NCI-H524 treated with DMSO at 0.1 percent for 48 hours (cell line): ENCODE measurements at places on chromosomes 3 and 15.

DNA sequence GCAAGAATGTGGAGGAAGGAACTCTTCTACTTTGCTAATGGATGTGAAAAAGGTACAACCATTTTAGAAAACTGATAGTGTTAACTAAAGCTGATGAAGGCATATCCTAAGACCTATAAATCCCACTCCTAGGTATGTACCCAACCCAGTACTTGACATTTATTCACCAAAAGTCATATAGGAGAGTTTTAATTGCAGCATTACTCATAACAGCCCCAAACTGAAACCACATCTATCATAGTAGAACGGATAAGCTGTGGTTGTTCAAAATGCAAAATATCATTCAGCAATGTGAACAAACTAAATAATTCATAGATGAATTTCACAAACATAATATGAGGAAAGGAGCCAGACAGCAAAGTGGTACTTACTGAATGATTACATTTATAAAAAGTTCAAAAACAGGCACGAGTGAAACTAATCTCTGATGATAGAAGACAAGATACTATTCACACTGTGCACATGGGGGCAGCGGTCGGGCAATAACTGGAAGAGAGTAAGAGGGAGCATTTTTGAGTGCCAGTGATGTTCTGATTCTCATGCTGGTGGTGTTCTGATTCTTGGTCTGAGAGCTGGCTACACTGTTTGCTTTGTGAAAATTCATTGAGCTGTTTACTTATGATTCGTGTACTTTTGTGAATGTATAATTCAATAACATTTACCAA, 34.3 kb downstream of the GOLIM4 start:
- DNase-seq = no peak

DNA sequence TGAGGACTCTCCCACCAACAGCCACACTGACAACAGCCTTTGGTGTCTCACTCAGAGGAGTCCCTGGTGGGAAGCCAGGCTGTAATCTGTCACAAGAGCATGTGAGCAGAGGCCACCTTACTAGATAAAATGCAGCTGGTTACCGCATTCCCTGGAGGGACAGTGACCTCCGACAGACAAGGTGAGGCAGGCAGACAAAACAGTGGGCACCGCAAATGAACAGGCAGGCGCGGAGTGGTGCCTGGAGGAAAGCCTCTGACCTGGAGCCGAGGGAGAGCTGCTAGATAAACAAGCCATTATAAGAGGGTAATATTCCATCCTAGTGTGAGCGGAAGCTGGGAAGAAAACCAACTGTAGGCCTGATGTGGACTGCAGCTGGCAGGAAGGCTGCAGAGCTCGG, 736.4 kb downstream of the FHIT start:
- DNase-seq = no peak

- DNase-seq = no peak
Observed at GRCh38 chr3:124282751-124283651, 291.1 kb upstream of the ROPN1 start.

GRCh38 chr15:36866896-36867295, 233.5 kb downstream of the MEIS2 start:
- DNase-seq = no peak

DNA sequence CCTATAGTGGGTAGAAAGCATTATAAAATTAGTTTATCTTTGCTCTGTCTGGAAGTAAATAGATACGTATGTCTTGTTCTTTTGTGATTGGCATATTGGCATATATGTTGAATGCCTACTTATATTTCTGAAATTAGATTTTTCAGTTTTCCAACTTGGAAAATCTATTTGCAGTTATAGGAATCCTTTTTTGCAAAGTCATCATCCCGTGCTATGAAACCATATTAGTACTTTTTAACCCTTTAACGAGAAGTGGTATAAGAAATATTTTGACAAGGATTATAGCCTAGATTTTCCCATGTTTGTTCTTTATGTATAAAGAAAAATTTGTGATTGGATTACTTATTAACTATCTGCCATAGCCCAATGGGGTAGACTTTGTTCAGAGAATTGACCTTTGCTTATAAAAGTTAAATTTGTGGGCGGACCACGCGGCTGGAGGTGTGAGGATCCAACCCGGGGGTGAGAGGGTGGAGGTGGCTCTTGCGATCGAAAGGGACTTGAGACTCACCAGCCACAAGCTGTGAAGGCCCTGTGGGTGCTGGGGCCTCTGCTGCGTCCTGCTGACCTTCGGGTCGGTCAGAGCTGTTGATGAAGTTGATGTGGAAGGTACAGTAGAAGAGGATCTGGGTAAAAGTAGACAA, 5.9 kb downstream of the LRRC28 start:
- DNase-seq = no peak

DNA sequence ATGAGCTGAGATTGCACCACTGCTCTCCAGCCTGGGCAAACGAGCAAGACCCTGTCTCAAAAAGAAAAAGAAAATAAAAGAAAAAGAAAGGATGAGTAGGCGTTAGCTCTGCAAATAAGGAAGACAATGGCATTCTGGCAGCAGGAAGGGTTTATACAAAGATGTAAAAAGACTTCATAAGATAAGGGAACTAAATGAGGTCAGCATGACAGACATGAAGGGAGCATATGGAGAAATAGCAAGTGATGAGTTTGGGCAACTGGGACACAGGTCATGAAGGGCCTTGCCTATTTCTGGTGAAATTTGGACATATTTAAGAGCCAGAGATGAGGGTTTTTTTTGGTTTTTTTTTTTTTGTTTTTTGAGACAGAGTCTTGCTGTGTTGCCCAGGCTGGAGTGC, 24.5 kb downstream of the TMEM266 start:
- DNase-seq = no peak

DNA sequence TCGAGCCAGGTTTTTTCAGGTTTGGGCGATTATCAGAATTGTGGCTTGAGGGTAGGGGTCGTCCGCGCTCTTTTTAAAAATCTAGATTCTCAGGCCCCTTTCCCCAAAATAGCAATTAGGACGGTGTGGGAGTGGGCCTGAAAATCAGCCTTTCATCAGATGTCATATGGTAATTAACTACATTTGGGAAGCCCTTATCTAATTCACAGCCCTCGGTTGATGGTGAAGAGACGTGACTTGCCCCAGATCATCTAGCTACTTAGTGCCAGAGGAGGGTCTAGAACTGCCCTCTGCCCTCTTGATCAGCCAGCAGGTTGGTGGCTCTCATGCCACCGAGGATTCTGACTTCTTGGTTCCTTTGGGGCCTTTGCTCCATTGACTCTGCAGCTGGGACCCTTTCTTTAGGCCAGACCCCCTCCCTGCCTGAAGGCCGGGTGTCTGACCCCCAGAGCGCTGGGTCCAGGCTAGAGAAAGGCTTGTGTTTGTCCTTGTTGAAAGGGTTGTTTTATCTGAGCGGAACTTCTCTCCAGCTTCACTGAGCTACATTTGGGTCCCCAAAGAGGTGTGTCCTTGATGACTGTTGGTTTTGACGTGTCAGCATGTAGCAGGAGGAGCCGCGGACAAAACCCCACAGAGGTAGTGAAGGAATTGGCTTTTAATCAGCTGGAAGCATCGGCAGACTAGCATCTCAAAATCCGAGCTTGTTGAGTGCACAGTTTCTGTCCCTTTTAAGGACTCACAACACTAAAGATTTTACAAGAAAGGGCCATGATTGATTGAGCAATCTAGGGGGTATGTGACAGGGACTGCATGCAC, 857 bp downstream of the AEN start:
- DNase-seq = no peak

DNA sequence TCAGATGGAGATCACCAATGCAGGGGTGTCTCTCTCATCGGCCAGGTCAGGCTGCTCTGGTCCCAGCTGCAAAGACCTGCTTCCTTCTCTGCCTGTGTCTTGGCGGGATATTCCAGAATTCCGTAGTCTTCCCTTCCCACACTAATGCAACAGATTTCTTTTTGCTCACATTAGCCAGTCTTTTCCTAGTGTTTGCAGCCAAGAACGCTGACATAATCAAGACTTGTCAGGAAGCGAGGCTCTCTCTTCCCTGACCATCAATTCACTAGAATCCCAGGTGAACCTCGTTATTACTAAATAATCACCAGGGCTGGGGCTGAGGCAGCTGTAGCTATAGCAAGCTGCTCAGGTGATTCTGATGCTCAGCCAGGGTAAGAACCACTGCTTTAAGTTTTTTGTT, 43.2 kb upstream of the ACKR4 start:
- no peak for DNase-seq

- no peak for DNase-seq
Observed at GRCh38 chr3:134606033-134607025, 44.5 kb downstream of the KY start.

DNA sequence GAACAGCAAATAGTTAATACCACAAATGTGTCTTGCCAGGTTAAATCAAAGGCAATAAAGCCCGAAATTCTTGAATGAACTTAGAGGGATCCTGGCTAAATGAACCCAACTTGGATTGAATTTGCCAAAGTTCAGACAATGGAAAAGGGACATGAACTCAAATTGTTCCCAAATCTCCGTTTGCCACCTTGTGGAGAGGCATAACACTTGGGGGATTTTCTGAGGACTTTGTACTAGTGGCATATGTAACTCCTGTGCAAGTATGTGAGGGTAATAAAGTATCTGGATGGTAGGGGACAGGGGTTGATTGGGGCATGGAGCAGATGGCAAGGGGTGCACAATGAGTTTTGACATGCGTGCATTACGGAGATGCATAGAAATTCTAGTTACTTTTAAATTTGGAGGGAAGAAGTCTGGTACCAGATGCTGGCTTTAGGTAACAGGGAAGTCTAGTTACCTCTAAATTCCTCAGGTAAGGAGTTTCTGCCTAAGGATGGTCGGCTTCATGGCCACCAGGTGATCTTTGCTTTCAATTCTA, 1.2 kb upstream of the TCAIM start:
- no peak for DNase-seq

- DNase-seq = no peak
Observed at GRCh38 chr3:187878772-187879518, 133.7 kb upstream of the BCL6 start.

- DNase-seq = no peak
Observed at GRCh38 chr3:52733256-52733891, 27.5 kb downstream of the SPCS1 start.
